Caki2 (cell line): ENCODE measurements at places on chromosomes 12 and 14. TPM values are rescaled to one million over a fixed set of nuclear protein-coding genes. Genes with fewer than 3 reads are reported as not detected.

- no peak for DNase-seq
Measured at GRCh38 chr12:30792648-30793499, 38.1 kb upstream of the CAPRIN2 start.

DNA sequence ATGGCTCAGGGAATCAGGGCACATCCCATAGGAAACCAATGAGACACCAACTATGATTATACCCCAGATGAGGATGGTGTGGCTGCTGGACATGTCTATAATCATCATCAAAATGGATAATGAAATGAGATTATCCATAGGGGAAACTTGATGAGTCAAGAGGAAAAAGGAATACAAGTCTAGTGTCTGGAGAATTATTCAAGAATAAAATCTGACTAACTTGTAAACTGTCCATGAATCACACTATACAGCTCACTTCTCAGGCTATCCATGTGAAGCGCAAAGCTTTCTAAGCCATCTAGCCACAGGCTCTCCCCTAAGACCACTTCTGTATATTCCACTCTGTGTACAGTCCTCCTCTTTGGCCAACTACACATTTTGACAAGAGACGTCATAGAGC is 52.5 kb downstream of the DUSP16 start:
- DNase-seq, result peak; percentile 16

GRCh38 chr14:34324363-34324795 is 137.7 kb downstream of the SPTSSA start:
- DNase-seq, result peak; percentile 27

The CDH24 gene
- 7.6 and 9.5 TPM in 2 replicates for total RNA-seq

The KLRK1 gene
- total RNA-seq, result not detected in 2 replicates
